Stimulated activated CD8-positive, alpha-beta memory T cell treated with anti-CD3 and anti-CD28 coated beads, Interleukin-4, amount 100 ng/mL, for 1 hour (primary cell): ENCODE measurements at places on chromosomes 5 and 9.

DNA sequence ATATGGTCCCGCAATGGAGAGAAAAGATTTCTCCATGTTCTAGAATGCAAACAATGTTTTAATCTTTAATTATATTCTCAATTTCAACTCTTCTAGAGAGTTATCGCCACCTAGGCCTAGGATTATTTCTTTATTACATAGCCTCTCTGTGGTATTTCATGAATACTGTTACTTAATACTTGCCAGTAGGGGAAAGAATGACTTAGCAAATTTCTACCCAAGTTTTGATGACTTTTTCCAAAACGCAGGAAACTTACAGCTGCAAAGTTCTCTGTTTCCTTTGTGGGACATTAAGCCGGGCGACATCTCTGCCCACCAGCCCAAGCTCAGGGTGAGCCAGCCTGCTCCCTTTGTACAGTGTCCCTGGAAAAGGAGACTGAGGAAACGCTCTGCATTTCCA, 73.8 kb downstream of the MED27 start:
- DNase-seq: no peak

GRCh38 chr9:34797367-34797766, 87.4 kb upstream of the CCL21 start:
- no peak for DNase-seq

- no peak for DNase-seq
Observed at GRCh38 chr9:87567001-87567400, 69.3 kb downstream of the DAPK1 start.

- no peak for DNase-seq
Observed at GRCh38 chr9:133604856-133605255, 4.3 kb downstream of the FAM163B start.

DNA sequence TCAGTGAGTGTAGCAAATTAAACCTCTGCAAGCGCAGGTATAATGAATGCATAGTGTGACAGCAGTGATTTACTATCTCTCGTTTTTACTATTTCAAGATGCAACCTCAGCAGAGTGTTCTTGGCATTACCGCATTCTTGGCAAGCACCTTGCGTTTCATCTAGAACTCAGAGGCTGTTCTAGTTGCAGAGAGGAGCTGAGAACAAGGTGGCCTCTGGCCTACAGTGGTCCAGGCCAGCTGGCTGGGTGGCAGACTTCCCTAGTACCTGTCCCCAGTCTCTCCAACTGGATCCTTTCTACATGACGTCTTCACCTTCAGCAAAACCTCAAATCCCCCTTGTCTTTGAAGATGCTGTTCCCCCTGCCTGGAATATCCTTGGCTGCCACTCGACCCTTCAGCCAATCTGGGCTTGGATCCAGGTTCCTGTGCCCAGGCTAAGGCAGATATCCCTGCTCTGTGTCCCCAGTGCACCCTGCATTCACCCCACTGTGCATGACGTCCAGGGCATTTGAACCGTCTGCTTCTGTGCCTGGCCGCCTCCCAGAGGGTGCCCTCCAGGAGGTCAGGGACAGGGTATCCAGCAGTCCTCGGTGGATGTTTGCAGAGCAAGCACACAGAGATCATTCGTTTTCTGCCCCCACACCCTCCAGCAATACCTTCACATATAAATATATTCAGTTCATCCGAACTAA, 120.4 kb upstream of the CPEB4 start:
- DNase-seq: no peak

DNA sequence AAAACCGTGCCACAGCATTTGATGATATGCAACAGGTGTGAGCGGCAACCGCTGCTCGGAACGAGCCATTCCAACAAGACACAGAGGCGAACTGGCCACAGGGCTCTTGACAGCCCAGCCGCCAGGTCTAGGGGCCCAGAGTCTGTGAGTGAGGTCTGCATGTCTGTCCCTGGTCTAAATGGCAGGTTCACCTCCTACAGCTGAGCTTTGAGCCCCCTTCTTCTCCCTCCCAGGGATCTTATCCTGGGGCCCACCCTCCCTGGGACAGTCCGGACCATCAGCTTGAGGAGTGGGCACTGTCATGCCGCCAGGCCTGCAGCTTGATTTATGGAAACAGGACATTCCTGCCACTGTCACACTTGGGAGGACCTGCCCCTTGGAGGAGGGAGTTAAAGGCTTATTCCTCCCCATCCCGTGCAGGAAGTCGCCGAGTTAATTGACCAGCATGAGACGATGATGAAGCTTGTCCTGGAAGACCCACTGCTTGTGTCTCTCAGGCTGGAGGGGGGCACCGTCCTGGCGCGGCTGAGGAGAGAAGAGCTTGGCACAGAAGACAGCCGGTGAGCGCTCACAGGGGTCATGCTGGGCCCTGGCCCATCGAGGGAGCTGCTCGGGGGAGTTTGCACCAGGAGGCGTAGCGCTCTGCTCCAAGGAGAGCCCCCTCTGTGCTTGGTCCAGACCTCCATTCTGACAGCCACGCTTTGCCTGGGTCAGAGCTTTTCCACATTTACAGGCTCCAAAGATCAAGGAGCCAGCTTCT, 35.5 kb upstream of the LRRC14B start:
- no peak for DNase-seq
